ENCODE measurements at places on chromosomes 2 and 18.
A peak's percentile ranks its signal among the peaks of the same experiment; 100 is the strongest.

- DNase-seq, result no peak
Measured at GRCh38 chr18:23114171-23114881, 21.0 kb upstream of the CABLES1 start.

DNA sequence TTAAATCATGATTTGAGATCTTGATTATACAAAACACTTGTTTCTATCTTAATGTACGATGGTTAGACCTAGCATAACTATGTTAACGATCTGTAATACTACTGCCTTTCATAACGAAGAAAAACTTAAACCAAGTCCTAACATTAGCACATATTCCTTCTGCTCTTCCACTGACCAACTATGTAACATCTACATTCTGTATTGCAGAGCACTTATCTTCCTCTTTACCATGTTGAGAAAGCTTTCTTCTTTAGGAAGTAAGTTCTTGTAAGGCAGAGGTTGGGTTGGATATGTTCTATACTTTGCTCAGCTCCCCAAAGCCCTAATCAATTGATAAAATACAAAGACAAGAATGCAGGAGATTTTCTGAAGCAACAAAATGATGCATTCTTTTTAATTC lies 7.9 kb upstream of the ZNF407 start:
- DNase-seq, result no peak

- DNase-seq, result no peak
Measured at GRCh38 chr2:195049372-195050031, 607.5 kb upstream of the SLC39A10 start.

GRCh38 chr18:27719680-27720079 lies 457.2 kb downstream of the CDH2 start:
- DNase-seq, result no peak

- no peak for DNase-seq
Measured at GRCh38 chr2:48048476-48049171, 142.3 kb upstream of the FBXO11 start.

GRCh38 chr2:42246562-42246961 lies 77.4 kb downstream of the EML4 start:
- no peak for DNase-seq

DNA sequence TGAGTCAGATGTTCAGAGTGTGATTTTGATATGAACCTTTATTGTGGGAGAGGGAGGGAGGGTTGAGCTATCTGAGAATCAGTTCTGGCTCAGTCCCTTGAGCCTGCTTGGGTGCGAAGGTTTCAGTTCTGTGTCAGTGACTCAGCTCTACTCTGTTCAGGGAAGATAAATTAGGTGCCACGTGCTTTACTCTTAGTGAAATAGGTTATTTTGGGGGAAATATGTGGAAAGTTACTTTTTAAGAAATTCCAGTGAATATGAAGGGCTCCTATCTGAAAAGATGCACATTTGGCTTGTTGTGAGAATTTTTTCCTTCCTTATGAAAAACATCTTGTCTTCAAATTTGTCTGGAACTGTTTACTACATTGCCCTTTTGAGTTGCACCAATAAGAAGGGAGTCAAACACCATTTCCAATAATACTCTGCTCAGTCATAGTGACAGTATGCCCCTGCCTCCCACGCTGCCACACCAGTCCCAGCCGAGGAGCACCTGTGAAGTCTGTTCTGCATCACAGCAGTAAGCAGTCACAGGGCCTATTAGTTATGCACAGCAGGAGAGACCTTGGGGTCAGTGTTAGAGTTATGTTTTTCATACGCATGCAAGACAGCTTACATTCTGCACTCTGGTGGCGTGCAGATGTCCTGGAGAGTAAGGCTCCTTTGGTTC lies 32.8 kb upstream of the DNAH7 start:
- no peak for DNase-seq

GRCh38 chr2:143936538-143936847 lies 583.4 kb downstream of the ZEB2 start:
- no peak for DNase-seq

GRCh38 chr2:241390301-241391206 lies 34.5 kb downstream of the FARP2 start:
- no peak for DNase-seq

GRCh38 chr2:37692711-37693110 lies 21.3 kb upstream of the CDC42EP3 start:
- DNase-seq, result no peak

GRCh38 chr2:81194176-81194575 lies 889.6 kb upstream of the LRRTM1 start:
- no peak for DNase-seq

DNA sequence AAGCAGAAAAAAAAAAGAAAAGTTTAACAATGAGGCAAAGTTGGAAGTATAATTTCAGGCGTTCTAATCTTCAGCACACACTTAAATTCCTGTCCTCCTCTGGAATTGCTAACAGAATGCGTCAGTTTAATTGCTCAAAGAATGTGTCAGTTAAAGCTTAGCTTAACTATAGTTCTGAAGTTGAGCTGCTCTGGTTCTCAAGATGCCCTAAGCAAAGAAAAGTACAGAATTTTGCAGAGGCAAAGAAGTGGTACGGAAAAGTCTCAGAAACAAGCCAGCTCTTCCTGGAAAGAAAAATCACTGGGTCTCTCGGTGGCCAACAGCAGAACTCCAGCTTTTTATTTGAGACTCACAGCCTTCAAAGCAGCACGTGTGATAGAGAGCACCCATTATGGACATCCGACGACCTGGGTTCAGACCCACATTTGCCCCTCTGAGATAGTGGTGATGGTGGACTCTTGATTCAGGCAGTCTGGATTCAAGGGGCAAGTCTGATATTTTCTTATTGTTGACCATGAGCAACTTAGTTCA lies 22.2 kb upstream of the MYO3B start:
- no peak for DNase-seq

- no peak for DNase-seq
Measured at GRCh38 chr2:205218056-205218455, 464.2 kb upstream of the NRP2 start.

DNA sequence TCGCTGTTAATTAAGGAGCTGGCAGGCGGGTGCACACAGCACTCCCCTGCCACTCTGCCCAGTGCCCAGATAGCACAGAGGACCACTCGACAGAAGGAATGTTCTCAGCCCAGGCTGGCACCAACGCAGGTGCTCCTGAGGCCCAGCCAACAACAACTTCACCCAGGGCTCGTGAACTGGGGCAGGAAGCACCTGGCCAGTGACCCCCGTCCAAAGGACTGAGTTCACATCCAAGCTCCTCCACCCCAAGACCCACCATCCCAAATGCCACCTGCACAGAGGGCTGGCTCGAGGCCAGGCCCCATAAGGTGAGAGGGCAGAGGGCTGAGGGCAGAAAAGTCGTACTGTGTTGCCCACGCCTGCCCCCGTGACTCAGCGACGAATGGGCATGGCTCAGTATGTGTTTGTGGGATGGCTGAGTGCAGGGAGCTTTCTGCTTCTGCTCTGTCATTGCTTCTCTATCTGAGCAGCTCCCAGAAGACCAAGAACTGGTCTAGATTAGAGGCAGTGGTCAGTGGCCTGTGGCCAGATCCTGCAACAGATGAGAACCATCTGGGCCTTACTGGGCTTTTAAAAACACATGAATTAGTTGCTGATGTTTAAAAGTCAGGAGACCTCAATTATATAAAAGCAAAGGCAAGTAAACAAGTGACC lies 68.4 kb downstream of the POLR1A start:
- DNase-seq, result no peak

DNA sequence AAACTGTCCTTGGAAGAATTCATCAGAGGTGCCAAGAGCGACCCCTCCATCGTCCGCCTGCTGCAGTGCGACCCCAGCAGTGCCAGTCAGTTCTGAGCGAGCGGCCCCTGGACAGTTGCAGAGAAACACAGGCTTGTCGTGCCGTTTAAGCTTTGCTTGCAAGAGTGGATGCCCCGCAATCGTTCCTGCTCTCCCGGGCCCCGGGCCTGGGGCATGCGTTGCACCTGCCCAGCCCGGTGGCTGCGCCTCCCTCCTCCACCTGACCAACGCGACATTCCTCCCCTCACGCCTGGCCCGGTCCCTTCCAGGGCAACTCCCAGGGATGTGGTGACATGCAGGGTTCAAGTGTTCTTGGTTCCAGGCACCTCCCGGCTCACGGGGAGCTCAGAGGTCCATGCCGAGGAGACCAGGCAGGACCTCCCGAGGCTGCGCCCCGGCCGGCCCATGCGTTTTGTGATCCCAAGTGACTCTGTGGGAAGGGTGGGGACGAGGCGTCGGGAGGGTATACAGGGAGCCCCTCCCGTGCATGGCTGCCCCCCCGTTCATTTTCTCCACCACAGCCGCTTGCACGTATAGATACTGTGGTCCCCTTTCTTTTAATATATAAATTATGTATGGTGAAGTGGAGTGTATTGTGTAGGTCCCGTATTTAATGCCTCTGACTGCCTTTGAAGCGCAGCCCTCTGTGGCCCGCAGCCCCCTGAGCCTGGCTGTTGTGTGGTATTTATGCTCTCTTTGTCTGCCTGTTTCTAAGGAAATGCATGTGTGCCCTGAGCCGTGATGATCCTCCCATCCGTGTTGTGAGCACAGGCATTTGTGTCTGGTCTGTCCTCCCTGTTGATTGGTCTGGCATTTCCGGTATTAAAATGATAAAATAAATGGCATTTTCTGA lies 21.2 kb downstream of the ODC1 start:
- no peak for DNase-seq

DNA sequence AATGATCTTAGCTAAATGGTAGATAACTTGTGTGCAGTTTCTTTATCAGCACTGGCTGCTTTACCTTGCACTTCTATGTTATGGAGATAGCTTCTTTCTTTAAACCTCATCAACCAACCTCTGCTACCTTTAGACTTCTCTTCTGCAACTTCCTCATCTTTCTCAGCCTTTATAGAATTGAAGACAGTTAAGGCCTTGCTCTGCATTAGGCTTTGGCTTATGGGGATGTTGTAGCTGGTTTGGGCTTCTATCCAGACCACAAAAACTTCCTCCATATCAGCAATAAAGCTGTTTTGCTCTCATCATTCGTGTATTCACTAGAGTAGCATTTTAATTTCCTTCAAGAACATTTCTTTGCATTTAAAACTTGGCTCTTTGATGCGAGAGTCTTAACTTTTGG lies 123.7 kb downstream of the PIK3C3 start:
- no peak for DNase-seq

DNA sequence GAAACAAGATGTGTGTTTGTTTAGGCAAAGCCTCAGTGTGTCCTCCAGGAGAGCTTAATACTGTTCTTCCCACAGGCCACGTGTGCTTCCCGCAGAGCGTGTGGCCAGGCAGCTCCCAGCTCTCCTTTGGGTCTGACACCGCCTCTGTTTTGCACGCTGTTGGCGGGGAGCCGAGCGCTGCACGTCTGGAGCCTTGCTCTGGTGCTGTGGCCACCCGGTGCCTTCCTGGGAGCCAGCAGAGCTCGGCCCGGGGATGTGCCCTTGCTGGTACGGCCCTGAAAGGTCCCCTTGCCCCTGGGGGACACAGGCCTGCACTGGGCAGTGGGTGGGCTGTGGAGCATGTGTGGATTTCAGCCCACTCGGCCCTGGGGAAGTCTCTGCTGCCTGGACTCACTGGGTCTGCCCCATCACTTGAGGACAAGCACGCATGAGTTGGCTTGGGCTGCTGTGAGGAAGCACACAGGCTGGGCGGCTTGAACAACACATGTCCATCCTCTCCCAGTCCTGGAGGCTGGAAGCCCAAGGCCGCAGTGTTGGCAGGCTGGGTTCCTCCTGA lies 160.7 kb upstream of the HDAC4 start:
- no peak for DNase-seq

GRCh38 chr2:197946562-197946961 lies 142.2 kb downstream of the PLCL1 start:
- no peak for DNase-seq

- DNase-seq, result no peak
Measured at GRCh38 chr2:198385856-198386255, 581.5 kb downstream of the PLCL1 start.

- DNase-seq, result no peak
Measured at GRCh38 chr2:134455426-134455825, 201.6 kb downstream of the MGAT5 start.

- DNase-seq, result no peak
Measured at GRCh38 chr2:202094426-202094986, 21.5 kb downstream of the KIAA2012 start.

DNA sequence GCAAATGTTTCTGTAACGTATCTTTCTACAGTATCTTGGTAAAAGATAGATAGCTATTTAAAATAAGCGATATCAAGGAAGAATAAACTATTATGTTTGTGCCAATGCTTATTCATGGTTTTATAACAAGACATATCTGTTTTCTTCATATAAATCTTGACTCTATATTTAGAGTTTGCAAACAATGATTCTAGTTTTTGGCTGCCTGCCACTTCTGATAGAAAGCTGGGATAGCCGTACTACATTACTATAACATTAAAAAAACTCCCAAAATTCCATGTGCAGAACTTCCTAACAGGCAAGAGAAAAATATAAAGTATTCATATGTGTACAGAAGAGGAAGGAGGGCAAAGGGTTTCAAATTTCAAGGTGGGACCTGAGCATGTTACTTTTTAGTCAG lies 985.0 kb downstream of the BCL11A start:
- no peak for DNase-seq

DNA sequence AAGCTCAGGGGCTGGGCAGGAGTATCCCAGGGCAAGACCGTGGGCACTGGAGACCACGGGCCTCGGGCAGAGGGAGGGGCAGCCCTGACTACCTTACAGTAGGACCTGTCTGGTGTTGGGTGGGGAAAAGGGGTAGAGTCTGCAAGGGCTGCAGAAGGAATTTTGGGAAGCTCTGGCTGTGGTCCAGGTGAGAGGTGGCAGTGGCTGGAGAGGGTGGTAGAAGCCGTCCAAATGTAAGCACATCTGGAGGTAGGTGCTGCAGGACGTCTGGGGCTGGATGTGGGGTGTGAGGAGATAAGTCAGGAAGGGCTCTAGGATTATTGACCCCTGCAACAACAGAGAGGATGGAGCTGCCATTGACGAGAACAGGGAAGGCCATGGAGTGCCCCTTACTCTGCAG lies 486.7 kb downstream of the EIPR1 start:
- DNase-seq, result no peak

DNA sequence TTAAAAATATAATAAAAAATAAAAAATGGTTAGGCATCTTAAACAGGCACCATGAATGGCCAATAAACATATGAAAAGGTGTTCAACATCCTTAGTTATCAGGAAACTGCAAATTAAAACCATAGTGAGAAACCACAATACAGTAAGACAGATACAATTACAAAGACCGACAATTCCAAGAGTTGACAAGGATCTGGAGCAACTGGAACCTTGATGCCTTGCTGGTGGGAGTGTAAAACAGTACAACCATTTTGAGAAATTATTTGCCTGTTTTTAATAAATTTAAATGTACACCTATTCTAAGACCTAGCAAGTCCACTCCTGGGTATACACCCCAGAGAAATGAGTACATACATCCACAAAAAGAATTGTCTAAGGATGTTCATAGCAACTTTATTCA lies 49.1 kb downstream of the NGEF start:
- no peak for DNase-seq

GRCh38 chr2:62197011-62197924 lies 1.4 kb downstream of the B3GNT2 start:
- no peak for DNase-seq

- no peak for DNase-seq
Measured at GRCh38 chr2:168686452-168687191, 115.8 kb upstream of the NOSTRIN start.

GRCh38 chr18:33577685-33578517 lies at the start of gene ASXL3:
Gene ASXL3 (plus strand): TSS chr18:33578219. CDS start chr18:33578632, 413 bp downstream.
- DNase-seq, result peak; percentile 53

GRCh38 chr2:207766041-207766551 lies 3.6 kb downstream of the FZD5 start:
- no peak for DNase-seq

Measured in occipital lobe (tissue), 3 donors.